ENCODE measurements at places on chromosomes 2 and 18.

- no peak for DNase-seq
- no peaks in the 10 kb centered on the region for H3K4me1 ChIP-seq
- H3K4me3 ChIP-seq = no peak overlapping the region
- H3K27me3 ChIP-seq = no peaks in the 10 kb centered on the region
- no peak overlapping the region for H3K27ac ChIP-seq
- no peaks in the 10 kb centered on the region for H3K36me3 ChIP-seq
Observed at GRCh38 chr2:122034777-122035176, 279.3 kb downstream of the TSN start.

DNA sequence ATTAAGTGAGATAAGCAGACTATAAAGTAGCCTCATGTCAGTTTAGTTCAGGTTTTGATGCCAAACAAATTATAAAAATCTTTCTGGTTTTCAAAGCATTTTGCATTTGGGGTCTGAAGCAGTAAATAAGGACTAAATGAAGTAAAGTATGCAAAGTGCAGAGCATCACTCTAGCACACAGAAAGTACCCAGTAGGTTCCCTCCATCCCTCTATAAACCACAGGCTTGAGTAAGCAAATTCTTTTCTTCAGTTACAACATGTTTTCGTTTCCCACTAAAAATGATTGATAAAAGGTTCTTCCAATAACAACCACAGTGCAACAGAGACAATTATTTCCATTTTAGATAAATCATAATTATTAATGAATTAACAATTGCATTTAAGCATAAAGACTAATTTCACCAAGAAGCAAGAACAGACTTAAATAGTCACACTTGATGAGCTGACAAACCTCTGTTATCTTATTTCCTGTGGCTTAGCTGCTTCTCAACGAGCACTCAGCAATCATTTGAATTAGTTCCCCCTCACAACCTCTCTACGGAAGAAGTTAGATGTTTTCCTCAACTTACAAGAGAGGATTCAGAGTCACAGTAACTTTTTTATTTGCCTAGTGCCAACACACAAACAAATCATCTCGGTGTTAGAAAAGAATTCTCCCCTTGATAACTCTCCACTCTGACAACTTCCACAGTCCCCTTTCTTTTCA, 249.8 kb downstream of the NBAS start:
- no peak for DNase-seq
- H3K4me1 ChIP-seq = no peaks in the 10 kb centered on the region
- H3K36me3 ChIP-seq = no peaks in the 10 kb centered on the region
- H3K27ac ChIP-seq = no peak overlapping the region

GRCh38 chr2:199468561-199469513, 11.1 kb upstream of the SATB2 start:
- H3K27me3 ChIP-seq = peaks cover 81% of the 10 kb centered on the region
- no peak overlapping the region for H3K4me3 ChIP-seq
- no peak overlapping the region for H3K27ac ChIP-seq
- H3K4me1 ChIP-seq = peaks cover 3% of the 10 kb centered on the region
- no peaks in the 10 kb centered on the region for H3K36me3 ChIP-seq

GRCh38 chr2:54653572-54654204, 69.8 kb upstream of the EML6 start:
- no peak overlapping the region for H3K27ac ChIP-seq
- no peaks in the 10 kb centered on the region for H3K27me3 ChIP-seq
- no peak overlapping the region for H3K4me3 ChIP-seq
- DNase-seq = no peak
- no peaks in the 10 kb centered on the region for H3K4me1 ChIP-seq
- peaks cover 4% of the 10 kb centered on the region for H3K36me3 ChIP-seq

GRCh38 chr2:65630643-65631042, 198.2 kb upstream of the SPRED2 start:
- peaks cover 4% of the 10 kb centered on the region for H3K4me1 ChIP-seq
- peak overlapping the region; percentile 81 for H3K27ac ChIP-seq
- no peaks in the 10 kb centered on the region for H3K36me3 ChIP-seq
- H3K27me3 ChIP-seq = no peaks in the 10 kb centered on the region

DNA sequence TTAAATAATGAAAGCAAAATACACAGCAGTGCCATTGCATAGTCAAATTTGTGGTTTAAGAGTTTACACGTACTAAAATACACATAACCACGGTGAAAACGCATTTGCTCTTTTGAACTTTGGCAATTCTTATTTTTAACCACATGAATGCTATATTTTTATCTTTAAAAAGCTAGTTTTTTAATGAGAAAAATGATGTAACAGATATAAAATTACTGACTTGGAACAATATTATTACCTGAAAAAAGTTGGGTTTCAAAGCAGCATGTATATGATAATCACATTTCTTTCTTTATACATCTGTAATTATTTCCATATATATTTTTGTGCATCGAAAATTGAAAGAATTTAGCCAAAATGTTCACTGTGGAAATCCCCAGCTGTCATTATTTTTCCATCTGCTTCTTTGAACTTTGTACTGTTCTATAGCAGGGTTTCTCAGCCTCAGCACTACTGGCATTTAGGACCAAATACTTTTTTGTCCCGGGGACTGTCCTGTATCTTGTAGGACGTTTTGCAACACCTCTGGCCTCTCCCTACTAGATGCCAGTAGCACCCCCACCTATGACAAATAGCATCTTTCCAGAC, 75.9 kb upstream of the CAB39 start:
- H3K27ac ChIP-seq = no peak overlapping the region
- H3K4me3 ChIP-seq = no peak overlapping the region
- H3K4me1 ChIP-seq = no peaks in the 10 kb centered on the region

GRCh38 chr2:129575880-129576279, 403.6 kb upstream of the RAB6C start:
- no peak overlapping the region for H3K4me3 ChIP-seq
- no peak overlapping the region for H3K27ac ChIP-seq
- H3K36me3 ChIP-seq = no peaks in the 10 kb centered on the region
- DNase-seq = no peak
- H3K27me3 ChIP-seq = no peaks in the 10 kb centered on the region

DNA sequence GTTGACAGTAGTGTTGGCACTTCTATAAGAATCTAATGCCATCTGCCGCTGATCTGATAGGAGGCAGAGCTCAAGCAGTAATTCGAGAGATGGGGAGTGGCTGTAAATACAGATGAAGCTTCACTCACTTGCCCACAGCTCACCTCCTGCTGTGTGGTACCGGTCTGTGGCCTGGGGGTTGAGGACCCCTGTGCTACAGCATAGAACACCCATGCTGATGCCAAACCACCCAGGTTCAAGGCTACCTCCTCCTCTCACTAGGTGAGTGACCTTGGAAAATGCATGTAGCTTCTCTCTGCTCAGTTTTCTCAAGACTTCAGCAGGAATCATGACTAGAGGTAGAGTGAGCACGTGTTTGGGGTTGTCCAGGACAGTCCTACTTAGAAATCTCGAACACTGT, 263.4 kb downstream of the SH3BP4 start:
- no peaks in the 10 kb centered on the region for H3K36me3 ChIP-seq
- H3K27ac ChIP-seq = no peak overlapping the region

Data from uterus (tissue), 4 donors.